ENCODE measurements at places on chromosomes 2 and 18.

DNA sequence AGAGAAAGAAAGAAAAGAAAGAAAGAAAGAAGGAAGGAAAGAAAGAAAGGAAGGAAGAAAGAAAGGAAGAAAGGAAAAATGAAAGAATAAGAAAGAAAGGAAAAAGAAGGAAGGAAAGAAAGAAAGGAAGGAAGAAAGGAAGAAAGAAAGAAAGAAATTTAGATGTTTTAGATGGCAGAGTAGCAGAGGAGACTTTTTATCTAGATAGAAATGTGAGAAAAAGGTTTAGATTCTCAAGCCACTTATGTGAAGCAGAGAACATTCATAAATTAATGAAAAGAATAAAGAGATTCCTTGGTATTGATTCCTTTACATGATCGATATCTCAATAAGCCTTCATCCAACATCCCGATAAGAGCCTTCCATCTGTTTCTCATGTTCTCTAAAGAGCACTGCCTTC lies 513.5 kb downstream of the CNTNAP5 start:
- DNase-seq, result no peak

DNA sequence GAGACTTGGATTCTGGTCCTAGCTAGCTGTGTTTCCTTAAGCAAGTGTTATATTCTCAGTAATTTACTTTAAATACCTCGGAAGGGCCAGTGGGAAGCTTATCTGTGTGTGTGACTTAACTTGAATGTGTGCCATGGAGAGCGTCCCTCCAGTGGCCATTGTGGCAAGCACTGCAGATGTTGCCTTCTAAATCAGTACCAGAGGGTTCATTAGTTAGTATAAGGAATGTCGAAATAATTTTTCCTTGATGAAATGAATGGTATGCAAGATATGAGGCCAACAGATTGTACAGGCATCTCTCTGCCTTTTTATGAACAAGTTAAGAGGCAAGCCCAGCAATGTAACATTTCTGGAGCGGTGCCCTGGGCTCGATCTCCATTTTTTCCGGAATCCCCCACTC lies 52.0 kb downstream of the FBXO36 start:
- no peak for DNase-seq

DNA sequence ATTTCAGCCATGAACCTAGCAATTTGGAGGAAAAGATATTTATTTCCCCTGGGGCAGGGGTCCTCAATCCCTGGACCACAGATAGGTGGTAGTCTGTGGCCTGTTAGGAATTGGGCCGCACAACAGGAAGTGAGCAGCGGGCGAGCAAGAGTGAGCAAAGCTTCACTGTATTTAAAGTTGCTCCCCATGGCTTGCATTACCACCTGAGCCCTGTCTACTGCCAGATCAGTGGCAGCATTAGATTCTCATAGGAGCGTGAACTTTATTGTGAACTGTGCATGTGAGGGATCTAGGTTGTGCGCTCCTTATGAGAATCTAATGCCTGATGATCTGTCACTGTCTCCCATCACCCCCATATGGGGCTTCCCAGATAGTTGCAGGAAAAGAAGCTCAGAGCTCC lies 127.6 kb downstream of the ICOS start:
- no peak for DNase-seq

DNA sequence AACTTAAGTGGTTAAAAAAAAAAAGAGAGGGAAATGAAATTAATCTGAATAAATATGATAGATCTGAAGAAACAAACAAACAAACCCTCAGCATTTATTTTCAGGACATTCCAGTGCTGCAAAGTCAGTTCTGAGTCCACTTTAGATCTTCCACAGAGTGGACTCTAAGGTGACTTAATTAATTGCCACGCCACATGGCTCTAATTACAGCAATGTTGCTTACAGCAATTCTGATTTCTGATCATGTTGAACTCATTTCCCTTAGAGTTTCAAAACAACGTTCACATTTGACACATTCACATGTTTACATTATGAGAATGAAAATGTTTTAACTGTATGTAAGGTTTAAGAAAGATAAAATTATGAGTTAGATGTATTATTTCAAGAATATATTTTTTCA lies 38.6 kb upstream of the RASGRP3 start:
- DNase-seq, result no peak

DNA sequence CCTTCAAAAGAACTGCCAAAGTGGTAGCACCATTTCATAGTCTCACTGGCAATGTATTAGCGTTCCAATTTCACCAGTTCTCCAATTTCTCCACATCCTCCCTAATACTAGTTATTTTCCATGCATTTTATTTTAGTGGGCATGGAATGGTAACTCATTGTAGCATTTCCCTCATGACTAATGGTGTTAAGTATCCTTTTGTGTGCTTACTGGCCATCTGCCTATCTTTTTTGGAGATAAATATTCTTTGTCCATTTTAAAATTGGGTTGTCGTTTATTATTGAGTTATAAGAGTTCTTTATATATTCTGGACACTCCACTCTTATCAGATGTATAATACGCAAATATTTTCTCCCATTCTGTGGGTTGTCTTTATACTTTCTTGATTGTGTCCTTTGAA lies 107.1 kb downstream of the THADA start:
- DNase-seq, result no peak

GRCh38 chr2:84897773-84898172 lies 7.7 kb upstream of the TMSB10 start:
- no peak for DNase-seq

DNA sequence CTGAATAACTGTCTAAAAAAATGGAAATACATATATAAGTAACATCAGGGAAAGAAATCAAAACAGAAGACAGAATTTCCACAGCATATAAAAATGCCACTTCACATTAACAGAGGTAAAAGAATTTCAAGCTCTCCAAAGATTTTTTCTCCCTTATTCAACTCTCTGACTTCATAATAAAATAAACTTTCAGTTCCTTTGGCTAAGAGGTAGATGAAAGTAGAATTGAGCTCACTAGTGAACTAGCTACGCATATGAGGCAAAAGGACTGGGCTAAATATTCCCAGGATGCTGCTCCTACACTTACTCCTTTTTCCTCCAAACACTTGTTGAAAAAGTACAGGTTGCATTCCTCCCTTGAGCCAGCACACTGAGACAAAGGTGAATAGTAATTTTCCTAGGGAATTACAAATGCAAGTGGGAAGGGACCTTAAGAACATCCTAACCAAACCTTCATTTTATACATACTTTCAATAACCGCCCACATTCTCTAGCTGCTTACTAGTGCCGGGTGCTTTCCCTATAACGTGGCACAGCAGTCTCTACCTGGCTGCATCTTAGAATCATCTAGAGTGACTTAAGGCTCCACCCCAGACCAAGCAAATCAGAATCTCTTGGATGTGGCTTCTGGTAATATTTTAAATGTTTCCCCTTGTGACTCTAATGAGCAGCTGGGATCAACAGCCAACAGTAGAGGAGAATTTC lies 136.6 kb downstream of the MTCL1 start:
- DNase-seq, result no peak

- no peak for DNase-seq
Measured at GRCh38 chr2:6664332-6665061, 201.2 kb downstream of the CMPK2 start.

GRCh38 chr18:32610176-32610575 lies 139.5 kb upstream of the GAREM1 start:
- no peak for DNase-seq

- peak; percentile 60 for DNase-seq
Measured at GRCh38 chr2:25401307-25402026, 59.7 kb upstream of the DNMT3A start.

GRCh38 chr18:53764086-53764485 lies 460.4 kb downstream of the MBD2 start:
- DNase-seq, result no peak

- no peak for DNase-seq
Measured at GRCh38 chr18:39345321-39345720, 1779.7 kb upstream of the CELF4 start.

- DNase-seq, result no peak
Measured at GRCh38 chr2:9554921-9555296, 721 bp downstream of the ADAM17 start.

DNA sequence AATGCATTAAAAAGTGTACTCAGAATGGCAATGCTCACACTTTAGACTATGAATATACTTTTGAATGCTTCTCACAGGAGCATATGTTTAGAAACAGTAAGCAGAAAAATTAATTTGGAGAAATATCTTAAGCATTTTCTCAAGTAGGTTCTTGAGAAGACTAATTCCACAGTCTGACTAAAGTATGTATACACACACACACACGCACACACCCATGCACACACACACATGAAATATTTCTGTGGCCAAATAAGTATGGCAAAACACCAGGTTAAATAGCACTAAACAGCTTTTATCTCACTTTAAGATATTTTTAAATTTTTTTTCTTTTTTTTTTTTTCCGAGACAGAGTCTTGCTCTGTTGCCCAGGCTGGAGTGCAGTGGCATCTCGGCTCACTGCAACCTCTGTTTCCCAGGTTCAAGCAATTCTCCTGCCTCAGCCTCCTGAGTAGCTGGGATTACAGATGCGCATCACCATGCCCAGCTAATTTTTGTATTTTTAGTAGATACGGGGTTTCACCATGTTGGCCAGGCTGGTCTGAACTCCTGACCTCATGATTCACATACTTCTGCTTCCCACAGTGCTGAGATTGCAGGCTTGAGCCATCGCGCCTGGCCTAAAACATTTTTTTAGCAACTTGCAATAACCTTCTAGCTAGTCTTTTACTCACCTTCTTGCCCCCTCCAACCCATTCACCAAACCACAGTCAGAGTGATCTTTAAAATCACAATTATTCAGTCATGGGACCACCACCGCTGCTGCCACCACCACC lies 67.5 kb upstream of the SCG2 start:
- no peak for DNase-seq

- DNase-seq, result no peak
Measured at GRCh38 chr18:28469946-28470345, 293.0 kb upstream of the CDH2 start.

- DNase-seq, result no peak
Measured at GRCh38 chr2:24493713-24494112, 2.7 kb downstream of the NCOA1 start.

DNA sequence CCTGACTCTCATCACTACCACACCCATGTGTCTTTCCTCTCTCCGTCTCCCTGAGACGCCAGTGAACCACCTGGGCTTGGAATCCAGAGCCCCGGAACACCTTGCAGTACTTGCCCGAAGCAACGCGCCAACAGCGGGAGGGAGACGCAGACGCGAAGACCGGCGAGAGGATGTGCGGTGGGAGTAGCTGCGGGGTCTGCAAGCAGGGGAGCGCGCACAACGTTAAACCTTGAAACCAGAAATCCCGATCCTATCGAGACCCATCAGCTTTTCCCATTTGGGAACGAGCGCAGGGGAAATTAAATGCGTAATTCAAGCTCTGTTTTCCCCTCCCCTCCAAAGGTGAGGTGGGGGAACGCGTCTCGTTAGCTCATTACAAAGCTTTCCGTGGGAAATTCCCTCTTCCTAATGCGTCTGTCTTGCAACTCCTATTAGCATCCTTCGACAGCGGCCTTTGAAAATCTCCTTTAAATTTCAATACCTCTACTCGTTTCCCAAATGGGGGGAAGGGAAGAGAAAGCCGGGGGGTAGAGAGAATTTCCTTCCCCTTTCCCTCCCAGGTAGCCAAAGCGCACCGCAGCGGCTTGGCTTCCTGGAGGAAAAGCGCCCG lies 421 bp upstream of the CNTNAP5 start:
- no peak for DNase-seq

GRCh38 chr2:230865307-230865765 lies 594 bp downstream of the ITM2C start:
- DNase-seq, result no peak

DNA sequence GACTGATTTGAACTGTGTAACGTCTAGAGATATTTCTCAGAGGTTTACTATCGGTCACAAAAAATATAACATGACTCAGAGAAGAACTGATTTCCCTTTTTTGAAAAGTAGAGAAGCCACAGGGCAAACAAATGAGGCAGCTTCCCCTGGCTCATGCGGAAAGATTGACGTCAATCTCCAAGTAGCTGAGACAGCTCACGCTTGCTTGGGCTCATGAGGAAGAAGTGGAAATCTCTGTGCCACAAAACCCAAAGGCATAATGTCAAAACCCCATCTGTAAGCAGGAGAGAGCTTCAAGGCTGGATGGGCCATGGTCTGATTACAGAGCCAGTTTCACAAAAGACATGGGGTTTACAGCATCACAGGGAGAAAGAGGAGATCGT lies 188.1 kb downstream of the ARL4C start:
- DNase-seq, result no peak

DNA sequence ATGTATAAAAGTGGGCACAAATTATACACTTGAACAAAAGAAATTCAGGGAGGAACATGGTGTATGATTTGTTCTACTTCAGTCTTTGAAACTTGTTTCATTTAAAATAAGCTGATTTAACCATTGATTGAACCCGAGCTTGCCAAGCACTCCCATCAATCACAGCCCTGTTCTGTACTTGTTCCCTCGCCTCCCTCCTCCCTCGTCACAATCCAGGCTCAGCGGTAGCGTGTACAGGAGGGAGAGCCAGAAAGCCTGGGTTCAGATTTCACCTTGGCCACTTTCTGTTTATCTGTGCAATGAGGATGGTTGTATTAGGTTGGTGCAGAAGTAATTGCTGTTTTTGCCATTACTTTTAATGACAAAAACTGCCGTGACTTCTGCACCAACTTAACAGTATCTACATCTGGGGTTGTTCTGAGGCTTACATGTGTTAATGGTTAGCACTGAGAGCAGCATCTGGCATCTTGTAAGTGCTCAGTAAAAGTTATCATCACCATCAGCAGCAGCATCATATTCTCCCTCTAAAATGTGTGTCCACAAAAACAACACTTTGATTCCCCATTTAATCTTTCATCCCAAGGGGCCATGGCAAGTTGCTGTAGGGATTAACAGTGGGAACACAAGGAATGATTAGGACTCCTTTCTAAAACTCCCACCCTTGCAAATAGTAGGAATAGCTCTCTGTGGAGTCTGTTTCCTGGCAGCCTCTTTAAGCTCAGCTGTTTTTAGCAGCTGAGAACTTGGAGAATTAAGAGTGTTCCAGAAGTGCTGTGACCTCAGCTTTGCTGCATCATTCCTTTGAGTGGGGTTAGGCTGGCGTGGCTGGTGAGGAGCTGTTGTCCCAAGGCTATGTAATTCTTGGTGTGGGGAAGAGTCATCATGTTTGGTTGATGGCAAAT lies 4.7 kb downstream of the DPYSL5 start:
- no peak for DNase-seq

DNA sequence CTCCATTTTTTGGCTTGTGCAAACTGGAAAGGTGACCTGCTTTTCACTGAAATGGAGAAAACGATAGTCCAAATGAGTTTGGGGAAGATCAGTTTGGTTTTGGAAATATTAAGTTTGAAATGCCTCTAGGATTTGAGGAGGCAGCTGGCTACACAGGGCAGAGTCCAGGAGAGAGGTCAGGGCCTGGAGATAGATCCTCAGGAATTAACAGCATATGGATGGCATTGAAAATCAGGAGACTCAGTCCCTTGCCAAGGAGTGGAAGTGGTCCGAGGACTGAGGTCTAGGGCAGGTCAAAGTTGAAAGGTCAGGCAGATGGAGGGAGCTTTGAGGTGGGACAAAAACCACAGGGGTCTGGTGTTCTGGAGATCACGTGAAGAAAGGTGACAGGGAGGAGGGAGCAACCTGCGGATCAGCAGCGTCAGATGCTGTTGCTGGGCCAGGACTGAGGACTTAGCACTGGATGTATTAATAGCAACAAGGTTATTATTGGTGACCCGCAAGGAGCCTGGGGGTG lies 83.7 kb downstream of the EIF2AK3 start:
- no peak for DNase-seq

- DNase-seq, result no peak
Measured at GRCh38 chr18:48663096-48663930, 124.5 kb downstream of the CTIF start.

GRCh38 chr18:54641734-54642133 lies 50.7 kb downstream of the DYNAP start:
- DNase-seq, result no peak

GRCh38 chr2:189465076-189465475 lies 23.8 kb downstream of the WDR75 start:
- DNase-seq, result no peak

Data from cerebellar nuclear complex (tissue), 1 donor.